ENCODE measurements at places on chromosomes 5 and 9.

GRCh38 chr5:38752622-38753021 lies 93.2 kb upstream of the OSMR start:
- no peak for DNase-seq

DNA sequence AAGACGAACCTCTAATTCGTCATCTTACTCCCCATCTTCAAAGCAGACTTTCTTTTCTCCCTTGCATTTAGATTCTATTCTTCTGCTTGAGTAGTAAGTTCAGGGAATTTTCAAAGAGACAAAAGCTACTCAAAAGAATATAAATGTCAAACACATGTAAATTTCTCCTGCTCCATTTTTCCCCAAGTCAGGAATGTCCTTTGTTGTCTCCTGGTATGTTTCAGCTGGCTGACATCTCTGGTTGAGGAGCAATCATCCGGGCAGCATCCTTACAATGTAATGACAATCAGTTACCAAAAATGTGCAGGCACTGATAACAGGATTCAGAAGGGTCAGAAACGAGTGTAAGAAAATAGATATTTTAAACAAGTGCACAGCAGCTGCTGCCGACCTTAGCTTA lies 47.6 kb upstream of the PPP1R2B start:
- DNase-seq = no peak

DNA sequence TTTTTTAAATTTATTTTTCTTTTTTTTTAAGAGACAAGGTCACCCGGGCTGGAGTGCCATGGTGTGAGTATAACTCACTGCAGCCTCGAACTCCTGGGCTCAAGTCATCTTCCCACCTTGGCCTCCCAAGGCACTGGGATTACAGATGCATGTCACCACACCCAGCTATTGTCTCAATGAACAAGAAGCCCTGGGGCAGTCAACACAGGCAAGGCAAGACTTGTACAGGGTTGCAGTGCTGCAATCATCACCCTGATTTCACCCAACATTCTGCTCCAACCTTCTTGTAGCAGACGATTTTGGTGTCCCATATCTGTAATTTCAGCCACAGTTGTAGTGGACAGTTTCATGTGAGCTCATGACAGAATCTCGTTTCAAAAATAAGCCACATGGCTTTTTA lies 205.8 kb upstream of the KIF2A start:
- no peak for DNase-seq

- DNase-seq = no peak
These were observed 58.3 kb downstream of the IZUMO3 start for GRCh38 chr9:24487250-24487861.

GRCh38 chr9:114348906-114349482 lies 19.3 kb downstream of the ORM2 start:
- DNase-seq = peak; percentile 95

DNA sequence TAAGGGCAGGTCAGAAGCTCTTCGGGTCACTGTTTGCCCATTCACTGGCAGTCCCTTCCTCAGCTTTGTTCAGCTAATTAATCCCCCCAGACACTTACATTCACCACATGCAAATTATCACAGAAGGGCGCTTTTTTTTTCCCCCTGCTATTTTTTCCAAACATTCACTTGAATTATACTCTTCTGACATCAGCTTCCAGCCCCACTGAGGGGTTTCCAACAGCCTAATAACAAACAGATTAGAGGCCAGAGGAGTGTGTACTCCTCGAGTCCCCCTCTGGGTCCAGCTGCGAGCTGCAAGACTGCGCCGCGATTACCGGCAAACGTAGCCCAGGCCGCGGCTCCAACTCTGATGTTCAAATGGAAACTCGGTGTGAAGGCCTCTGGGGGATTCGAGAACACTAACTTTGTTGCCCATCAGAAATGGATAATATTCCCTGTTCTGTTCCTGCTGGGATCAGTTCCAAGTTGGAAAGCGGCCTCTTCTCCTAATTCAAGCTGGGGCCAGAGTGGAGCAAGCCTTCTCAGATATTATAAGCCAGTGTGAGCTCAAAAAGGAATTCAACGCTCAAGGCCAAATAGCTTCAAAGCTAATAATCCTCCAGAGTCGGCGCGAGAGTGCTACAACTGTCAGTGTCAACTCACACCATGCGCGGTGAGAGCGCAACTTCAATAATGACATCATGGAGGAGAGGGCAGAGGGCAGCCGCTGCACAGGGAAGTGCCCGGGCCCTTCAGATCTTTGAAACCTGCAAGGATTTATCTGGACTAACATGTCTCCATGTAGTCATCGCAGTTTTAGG lies 560.8 kb downstream of the BNC2 start:
- DNase-seq = no peak

DNA sequence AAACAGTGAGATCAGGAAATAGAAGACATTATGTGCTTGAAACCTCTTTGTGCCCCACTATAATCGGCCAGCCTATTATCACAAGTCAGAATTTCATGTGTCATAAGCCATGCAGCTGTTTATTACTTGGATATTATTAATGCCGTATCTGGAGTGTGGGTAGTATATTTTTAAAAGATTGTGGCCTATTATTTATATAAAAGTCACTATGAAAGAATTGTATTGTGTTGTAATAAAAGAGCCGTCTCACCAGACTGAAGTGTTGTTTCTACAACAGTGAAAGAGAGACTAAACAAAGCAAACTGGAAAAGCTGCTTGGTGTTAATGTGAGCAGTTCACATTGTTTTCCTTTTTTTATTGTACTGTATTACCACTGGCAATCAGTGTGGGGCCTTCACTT lies 449.1 kb downstream of the PSAT1 start:
- DNase-seq = no peak
